ENCODE measurements at places on chromosomes 2 and 18.

DNA sequence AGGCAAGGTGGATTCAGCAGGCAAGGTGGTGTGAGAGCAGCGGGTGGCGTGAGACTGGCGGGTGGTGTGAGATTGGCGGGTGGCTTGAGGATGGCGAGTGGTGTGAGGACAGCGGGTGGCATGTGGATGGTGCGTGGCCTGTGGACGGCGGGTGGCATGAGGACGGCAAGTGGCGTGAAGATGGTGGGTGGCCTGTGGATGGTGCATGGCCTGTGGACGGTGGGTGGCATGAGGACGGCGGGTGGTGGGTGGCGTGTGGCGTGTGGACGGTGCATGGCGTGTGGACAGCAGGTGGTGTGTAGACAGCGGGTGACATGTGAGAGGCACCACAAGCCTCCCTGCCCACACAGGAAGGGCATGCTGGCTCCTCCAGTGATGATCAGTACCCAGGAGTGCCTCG is 186.9 kb upstream of the SALL3 start:
- DNase-seq: no peak

GRCh38 chr18:23085066-23085465 is 50.2 kb upstream of the CABLES1 start:
- DNase-seq: no peak

- DNase-seq: no peak
Measured at GRCh38 chr18:12287684-12288402, 20.2 kb upstream of the TUBB6 start.

- no peak for DNase-seq
Measured at GRCh38 chr2:36354811-36355150, 797 bp upstream of the CRIM1 start.

DNA sequence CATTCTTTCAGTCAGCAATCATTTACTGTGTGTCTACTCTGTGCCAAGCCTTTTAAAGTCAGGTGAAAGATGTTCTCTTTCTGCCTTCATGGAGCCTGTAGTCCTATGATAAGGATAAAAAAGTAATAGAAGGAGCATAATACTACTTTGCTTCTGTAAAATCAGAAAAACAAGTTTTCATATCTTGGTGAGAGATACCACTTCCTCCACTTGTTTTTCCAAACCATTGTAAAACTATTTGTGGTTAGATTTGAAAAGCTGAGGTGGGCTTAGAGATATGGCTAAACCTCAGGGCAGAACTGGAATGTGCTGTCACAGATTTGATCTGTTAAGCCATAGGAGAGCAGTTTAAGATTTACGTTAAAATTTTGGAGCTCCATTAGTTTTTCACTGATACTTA is 104.7 kb upstream of the FAM117B start:
- no peak for DNase-seq

DNA sequence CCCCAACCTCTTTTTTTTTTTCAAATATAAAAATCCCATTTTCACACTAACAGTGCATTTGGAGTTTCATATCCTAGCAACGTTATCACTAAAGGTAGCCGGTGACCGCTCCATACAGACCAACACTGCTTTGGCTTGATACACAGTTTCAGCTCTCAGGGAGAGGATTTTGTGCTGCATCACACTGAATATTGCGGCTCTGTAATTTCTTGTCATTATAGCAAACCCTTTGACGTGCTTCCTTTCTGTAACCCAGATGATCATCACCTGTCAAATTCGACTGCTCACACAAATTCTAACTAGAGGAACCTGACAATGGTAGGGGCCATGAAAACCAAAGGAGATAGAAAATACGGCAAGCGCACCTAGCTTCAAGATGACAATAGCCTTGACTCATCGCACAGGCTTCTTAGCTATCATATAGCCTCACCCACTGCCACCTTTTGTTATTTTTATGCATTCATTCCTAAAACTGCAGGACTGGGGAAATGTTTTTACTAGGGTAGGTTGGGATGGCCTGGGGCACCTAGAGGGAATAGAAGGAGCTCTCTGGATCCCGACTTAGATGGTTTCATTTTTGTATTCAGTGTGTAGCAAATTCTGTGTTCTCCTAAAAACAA is 582.9 kb upstream of the PIK3C3 start:
- no peak for DNase-seq

DNA sequence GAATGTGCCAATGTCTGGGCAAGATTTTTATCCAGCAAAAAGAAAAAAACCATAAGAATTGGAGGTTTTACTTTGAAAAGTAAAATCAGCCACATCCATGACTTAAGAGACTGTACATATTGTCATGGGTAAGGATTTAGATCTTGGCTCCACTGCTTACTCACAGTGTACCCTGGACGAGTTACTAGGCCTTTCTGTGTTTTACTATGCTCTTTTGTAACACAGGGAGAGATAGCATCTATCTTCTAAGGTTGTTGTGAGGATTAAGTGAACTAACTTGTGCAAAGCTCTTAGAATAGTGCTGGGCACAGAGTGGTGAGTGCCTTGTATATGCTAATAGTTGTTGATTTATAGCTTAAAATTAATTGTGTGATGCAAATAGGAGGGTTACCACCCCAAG is 255.9 kb downstream of the NEDD4L start:
- DNase-seq: no peak

- DNase-seq: no peak
Measured at GRCh38 chr2:196520605-196521004, 118.9 kb upstream of the CCDC150 start.

DNA sequence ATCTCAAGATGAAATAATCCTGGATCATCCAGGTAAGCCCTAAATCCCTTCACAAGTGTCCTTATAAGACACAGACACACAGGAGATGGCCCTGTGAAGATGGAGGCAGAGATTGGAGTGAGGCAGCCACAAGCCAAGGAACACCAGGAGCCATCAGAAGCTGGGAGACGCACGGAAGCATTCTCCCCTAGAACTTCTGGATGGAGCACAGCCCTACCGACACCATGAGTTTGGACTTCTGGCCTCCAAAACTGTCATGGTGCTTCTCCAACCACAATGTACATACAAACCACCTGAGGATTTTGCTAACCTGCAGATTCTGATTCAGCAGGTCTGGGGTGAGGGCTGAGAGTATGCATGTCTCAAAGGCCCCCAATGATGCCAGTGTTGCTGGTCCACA is 42.5 kb downstream of the ADD2 start:
- DNase-seq: no peak

DNA sequence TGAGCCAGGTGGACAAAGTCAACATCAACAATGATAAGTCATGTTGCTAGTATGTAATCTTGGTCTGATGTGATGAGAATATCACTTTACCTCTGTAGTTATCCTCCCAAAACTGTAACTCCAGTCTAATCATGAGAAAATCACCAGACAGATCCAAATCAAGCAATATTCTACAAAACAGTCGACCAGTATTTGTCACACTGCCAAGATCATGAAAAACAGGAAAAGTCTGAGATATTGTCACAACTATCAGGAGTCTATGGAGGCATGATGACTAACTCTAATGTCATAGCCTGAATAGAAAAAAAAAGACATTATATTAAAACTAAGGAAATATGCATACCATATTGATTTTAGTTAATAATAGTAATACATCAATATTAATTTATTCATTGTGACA is 1883.3 kb upstream of the CELF4 start:
- DNase-seq: no peak

DNA sequence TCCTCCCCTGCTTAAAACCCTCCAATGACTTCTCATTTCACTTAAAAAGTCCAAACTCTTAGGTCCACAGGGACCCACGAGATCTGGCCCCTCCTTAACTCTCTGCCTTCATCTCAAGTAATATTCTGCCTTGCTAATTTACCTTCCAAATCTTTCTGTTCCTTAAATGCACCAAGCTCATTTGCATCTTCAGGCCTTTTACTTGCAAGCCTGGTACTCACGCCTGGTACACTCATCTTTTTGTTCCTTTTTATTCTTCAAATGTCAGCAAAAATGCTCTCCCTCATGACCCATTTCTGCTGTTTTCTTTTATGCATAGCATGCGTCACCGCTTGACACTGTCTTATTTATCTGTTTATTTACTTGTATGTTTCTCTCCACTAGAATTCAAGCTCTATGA is 2.7 kb upstream of the WIPF1 start:
- DNase-seq: no peak

- no peak for DNase-seq
Measured at GRCh38 chr2:60045456-60045855, 508.0 kb downstream of the BCL11A start.

GRCh38 chr2:108586116-108586515 is 51.8 kb downstream of the LIMS1 start:
- no peak for DNase-seq

DNA sequence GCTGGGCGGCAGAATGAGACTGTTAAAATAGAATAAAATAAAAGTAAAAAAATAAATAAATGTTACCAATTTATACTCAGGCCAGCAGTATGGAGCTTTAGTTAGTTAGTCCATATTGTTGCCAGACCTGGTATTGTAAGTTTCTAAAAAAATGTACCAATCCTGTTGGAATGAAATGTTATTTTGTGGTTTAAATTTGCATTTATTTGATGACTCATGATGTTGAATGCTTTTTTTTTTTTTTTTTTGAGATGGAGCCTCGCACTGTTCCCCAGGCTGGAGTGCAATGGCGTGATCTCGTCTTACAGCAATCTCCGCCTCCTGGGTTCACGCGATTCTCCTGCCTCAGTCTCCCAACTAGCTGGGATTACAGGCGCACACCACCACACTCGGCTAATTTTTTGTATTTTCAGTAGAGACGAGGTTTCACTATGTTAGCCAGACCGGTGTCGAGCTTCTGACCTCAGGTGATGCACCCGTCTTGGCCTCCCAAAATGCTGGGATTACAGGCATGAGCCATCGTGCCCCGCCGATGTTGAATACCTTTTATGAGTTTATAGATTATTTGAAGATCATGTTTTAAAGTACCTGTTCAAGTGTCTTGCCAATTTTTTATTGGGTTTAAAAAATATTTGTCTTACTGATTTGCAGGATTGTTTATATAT is 5.7 kb upstream of the PTPRN start:
- DNase-seq: no peak

- no peak for DNase-seq
Measured at GRCh38 chr2:205807229-205807628, 124.9 kb downstream of the NRP2 start.

DNA sequence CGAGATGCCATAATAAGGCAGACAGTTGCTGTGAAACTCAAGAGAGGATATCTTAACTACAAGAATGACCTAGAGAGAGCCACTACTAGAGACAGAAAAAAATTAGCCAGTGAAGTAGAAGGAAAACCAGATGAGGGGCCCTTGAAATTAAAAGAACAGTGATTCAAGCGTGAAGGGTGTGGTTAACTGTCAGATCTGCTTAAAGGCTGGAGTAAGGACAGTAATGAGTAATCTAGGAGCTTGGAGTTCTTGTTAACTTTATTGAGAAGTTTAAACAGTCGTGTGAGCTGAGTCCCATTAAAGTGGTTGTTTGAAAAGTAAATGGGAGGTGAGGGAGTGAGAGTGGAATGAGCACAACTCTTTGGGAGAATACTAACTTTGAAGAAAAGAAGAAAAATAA is 21.3 kb downstream of the PIGN start:
- no peak for DNase-seq

GRCh38 chr2:118589721-118590120 is 257.7 kb downstream of the EN1 start:
- no peak for DNase-seq

GRCh38 chr2:206837775-206838174 is 72.4 kb downstream of the FASTKD2 start:
- DNase-seq: no peak

- no peak for DNase-seq
Measured at GRCh38 chr2:2599441-2599840, 268.4 kb upstream of the MYT1L start.

GRCh38 chr18:26268454-26268853 is 42.2 kb downstream of the TAF4B start:
- no peak for DNase-seq
